ENCODE measurements at places on chromosomes 12 and 14. TPM values are rescaled to one million over a fixed set of nuclear protein-coding genes. Genes with fewer than 3 reads are reported as not detected.

Gene CHD8
- 72.1 TPM for total RNA-seq

Gene OR6C2
- not detected for total RNA-seq

Gene CLEC1B
- total RNA-seq: not detected

Gene C12orf54
- total RNA-seq: not detected

Gene B4GALNT1
- total RNA-seq: 5.7 TPM

Data from hair follicle dermal papilla cell (primary cell).